T-helper 17 cell (primary cell): ENCODE measurements at places on chromosomes 13 and 19.

DNA sequence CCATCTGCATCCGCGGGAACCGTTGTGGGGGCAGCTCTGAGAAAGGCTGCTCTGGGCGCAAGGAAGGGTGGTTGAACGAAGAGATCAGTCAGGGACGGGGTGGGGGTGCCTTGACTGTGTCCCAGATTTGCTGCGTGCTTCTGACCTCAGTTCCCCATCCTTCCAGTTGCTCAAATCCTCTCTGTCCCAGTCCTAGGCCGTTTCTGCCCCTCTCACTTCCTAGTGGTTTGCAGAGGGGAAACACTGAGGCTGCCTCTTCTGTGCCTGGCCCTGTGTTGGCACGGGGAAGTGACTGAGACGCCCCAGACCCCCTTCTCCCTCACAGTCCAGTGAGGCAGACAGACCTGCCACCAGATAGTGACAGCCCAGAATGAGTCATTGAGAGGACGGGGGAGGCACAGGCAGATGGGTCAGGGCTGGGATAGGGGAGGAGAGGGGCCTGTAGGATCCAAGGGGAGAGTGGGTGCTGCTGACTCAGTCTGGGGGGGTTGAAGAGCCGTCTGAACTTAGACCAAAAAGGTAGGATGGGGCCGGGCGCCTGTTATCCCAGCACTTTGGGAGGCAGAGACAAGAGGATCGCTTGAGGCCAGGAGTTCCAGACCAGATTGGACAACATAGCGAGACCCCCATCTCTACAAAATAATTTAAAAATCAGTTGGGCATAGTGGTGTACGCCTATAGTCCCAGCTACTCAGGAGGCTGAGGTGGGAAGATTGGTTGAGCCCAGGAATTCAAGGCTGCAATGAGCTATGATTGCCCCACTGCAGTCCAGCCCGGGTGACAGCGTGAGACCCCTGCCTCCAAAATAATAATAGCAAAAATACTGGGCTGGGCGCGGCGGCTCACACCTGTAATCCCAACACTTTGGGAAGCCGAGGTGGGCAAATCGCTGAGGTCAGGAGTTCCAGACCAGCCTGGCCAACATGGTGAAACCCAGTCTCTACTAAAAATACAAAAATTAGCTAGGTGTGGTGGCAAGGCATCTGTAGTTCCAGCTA, 26.5 kb downstream of the NUMBL start:
- DNase-seq, result no peak

DNA sequence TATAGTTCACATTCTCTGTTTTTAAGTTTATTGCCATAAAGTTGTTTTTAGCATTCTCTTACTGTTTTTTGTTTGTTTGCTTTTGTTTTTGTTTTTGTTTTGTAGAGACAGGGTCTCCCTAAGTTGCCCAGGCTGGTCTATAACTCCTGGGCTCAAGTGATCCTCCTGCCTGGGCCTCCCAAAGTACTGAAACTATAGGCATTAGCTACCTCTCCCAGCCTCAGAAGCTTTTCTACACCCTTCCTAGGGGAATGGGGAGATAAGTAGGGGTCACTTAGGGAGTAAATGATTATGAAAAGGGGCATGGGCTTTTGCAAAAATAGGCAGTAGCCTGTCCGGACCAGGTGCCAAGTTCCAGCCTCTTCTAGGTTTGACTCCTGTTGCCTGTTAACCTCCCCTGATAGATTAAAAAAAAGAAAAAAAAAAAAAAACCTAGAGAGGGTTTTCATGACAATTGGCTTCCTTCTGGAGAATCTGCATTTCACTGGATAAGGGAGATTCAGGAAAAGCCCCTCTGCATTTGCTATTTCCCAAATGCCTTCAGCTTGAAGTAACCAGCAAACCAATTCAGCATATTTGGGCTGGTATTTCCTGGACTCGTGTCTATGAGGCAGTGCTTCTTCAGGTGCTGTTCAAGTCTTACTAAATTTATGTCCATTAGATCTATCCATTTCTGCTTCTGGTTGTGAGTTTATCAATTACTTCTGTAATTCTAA, 216.8 kb downstream of the TM9SF2 start:
- no peak for DNase-seq

GRCh38 chr19:14563989-14564651, 7.7 kb downstream of the NDUFB7 start:
- no peak for DNase-seq

DNA sequence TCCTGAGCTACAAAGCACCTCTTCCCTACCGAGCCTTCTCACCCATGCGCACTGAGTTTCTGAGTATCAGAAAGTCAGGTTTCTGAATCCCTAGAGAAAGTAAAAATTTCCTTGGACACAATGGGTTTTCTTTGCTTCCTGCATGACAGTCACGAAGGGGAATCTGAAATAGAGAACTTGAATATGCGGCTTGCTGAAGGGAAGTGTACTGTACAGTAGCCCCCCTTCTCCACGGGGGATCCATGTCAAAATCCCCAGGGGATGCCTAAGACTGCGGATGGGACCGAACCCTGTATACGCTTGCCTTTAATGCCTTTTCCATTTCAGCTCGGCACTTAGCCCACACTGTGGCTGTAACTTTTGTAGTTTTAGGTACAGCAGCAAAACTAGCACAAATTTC, 107.9 kb downstream of the GGACT start:
- no peak for DNase-seq

DNA sequence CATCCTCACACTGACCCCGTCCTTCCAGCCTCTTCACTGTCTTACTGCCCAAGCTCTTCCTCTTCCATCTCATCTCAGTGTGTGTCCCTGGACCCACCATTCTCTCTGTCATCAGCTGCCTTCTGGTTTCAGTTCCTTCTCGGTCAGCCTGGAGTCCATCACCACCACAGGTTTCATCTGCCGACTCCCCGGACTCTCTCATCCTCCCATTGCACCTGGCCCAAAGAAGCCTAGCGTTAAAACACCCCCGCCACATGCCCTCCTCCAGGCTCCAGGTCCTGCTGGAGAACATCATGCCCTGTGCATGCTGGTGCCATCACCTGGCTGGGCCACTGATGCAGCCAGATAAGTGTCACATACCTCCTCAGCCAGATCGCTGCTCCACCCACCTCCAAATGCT, 122.1 kb upstream of the GPR12 start:
- no peak for DNase-seq
